Endodermal cell (in vitro differentiated cells): ENCODE measurements at places on chromosomes 1 and 21. TPM values are rescaled to one million over a fixed set of nuclear protein-coding genes. Genes with fewer than 3 reads are reported as not detected.

Gene ATP5PB
- 117 to 165 TPM (median 159 TPM) in 3 replicates for total RNA-seq

Gene PPIAL4G
- total RNA-seq: 0.09 TPM in 2 of 3 replicates, not detected in the other

Gene REN
- not detected in 3 replicates for total RNA-seq

Gene GFI1
- 0.24 and 0.27 TPM in 2 replicates for total RNA-seq

Gene SUSD4
- 0.53 to 0.99 TPM (median 0.58 TPM) in 3 replicates for total RNA-seq

Gene NID1
- 12.3 to 14.8 TPM (median 12.7 TPM) in 3 replicates for total RNA-seq

Gene LCE6A
- total RNA-seq: not detected in 3 replicates

Gene SLC22A15
- 14.1 and 15.6 TPM in 2 replicates for total RNA-seq

Gene AMY2B
- total RNA-seq: 2.1 to 3.7 TPM (median 3.1 TPM) in 3 replicates

Gene HMCN1
- total RNA-seq: 4.2 to 7.4 TPM (median 7.4 TPM) in 3 replicates

DNA sequence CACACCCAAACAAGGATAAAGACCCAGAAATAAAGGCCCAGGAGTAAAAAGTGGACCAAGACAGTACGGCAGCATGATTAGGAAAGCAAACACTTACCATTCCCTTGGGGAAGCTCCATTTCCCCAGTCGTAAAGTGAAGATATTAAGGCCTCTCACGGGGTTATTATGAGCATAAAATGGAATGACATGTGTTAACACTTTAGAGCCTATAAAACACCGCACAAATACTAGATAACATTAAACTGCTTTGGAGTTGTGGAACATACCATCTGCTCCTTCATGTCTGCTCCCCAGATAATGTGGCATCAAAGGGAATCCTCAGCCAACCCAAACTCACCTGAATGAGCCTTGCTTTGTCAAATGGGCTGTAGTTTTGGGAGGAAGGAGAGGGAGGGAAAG lies 8.9 kb upstream of the ITLN2 start:
- no peak overlapping the region for H3K27ac ChIP-seq
- no peaks in the 10 kb centered on the region for H3K4me1 ChIP-seq
- H3K27me3 ChIP-seq: no peaks in the 10 kb centered on the region

GRCh38 chr1:183892351-183892793 lies 87.5 kb downstream of the RGL1 start:
- H3K27ac ChIP-seq: no peak overlapping the region
- no peak for DNase-seq

GRCh38 chr1:31689854-31690253 lies 14.0 kb downstream of the COL16A1 start:
- H3K36me3 ChIP-seq: no peaks in the 10 kb centered on the region
- no peaks in the 10 kb centered on the region for H3K27me3 ChIP-seq
- H3K27ac ChIP-seq: no peak overlapping the region
- H3K4me1 ChIP-seq: no peaks in the 10 kb centered on the region
- no peak overlapping the region for H3K4me3 ChIP-seq

DNA sequence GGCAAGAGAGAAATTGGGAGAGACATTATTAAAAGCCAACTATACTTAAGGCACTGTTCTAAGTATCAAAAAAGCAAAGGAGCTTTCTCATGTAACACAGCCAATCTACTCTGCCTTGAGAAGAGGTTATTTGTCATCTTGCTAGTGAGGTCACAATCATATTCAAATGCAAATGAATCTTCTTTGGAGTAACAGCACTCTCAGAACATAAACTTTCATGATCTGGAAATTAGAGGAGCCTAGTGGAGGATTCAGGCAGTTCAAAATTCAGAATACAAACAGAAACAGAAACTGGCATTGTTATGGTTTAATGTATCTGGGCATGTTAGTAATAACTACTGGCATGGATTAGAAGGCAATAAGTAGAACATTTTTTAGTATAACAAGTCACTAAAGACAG lies 57.4 kb downstream of the ARID4B start:
- H3K36me3 ChIP-seq: no peaks in the 10 kb centered on the region
- no peaks in the 10 kb centered on the region for H3K4me1 ChIP-seq
- H3K27ac ChIP-seq: peak overlapping the region; percentile 71

DNA sequence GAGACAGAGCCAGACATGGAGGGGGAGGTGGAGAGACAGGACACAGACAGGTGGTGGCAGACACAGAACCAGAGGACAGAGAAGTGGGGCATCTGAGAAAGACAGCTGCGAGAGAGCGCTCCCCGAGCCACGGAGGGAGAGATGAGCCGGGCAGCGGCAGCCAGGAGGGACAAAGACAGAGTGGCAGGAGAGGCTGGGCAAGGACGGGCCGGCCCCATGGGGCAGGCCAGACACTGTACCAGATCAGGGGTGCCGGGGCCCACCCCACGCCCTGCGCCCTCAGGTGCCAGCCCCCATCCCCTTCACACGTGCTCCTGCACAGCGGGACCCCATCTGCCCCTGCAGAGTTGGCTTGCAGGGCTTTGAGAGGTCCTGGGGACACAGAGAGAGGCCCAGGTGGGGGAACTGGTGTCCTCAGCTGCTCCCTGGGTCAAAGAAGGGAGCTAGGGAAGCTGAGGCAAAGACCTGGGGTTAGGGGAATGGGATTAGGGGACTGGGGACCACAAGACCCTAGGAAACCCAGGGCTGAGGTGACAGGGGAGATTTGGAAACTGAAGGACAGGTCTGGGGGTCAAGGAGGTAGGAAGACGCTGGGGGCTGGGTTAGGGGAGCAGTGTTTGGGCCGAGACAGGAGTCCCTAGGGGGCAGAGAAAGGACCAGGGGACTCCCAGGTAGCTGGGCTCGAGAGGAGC lies 643 bp downstream of the FNDC5 start:
- H3K4me3 ChIP-seq: peak overlapping the region; percentile 35
- peaks cover 3% of the 10 kb centered on the region for H3K36me3 ChIP-seq
- DNase-seq: peak; percentile 61
- no peak overlapping the region for H3K27ac ChIP-seq

GRCh38 chr1:239056940-239057339 lies 329.4 kb upstream of the CHRM3 start:
- H3K4me1 ChIP-seq: peaks cover 3% of the 10 kb centered on the region
- peak; percentile 79 for DNase-seq
- no peaks in the 10 kb centered on the region for H3K36me3 ChIP-seq
- peak overlapping the region; percentile 6 for H3K4me3 ChIP-seq
- no peaks in the 10 kb centered on the region for H3K27me3 ChIP-seq

DNA sequence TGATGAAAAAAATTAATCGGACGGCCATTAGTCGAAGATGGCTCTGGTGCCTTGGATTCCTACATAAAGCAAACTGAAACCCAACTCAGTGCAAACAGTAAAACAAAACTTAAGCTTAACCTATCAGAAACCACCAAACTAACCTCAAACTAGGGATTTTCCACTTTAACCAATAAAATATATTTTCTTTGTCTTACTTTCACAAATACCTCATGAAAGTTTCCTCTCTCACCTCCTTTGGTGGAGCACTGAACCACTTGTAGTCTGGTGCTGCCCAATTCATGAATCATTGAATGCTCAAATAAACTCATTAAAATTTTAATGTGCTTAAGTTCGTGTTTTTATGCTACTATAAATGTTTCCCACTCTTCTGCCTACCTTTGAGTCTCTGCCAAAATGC lies 7.0 kb downstream of the ADORA3 start:
- H3K27me3 ChIP-seq: no peaks in the 10 kb centered on the region
- no peak overlapping the region for H3K27ac ChIP-seq
- H3K4me3 ChIP-seq: no peak overlapping the region

DNA sequence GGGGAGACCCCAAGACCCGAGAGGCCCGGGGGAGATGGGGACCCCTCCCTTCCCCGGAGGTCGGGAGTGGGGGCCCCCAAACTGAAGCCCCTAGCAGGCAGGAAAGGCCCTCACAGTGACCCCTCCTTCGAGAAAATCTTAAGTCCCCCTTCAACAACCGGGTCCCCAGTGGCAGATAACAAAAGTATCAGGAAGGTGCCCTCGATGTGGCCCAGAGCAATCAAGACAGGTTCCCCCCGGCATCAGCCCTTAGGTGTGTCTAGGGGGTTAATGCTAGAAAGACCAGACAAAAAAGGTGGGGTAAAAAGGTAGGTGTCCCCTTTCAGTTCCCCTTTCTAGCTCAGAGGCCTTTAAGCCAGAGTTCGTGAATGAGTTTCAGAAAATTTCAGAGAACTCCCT lies 282 bp upstream of the ECE1 start:
- no peaks in the 10 kb centered on the region for H3K36me3 ChIP-seq
- no peaks in the 10 kb centered on the region for H3K27me3 ChIP-seq
- H3K4me3 ChIP-seq: peak overlapping the region; percentile 78
- no peak for DNase-seq
- peaks cover 8% of the 10 kb centered on the region for H3K4me1 ChIP-seq

GRCh38 chr1:194071205-194071604 lies 884.8 kb upstream of the B3GALT2 start:
- no peak overlapping the region for H3K4me3 ChIP-seq
- no peaks in the 10 kb centered on the region for H3K27me3 ChIP-seq
- no peaks in the 10 kb centered on the region for H3K36me3 ChIP-seq
- no peaks in the 10 kb centered on the region for H3K4me1 ChIP-seq

DNA sequence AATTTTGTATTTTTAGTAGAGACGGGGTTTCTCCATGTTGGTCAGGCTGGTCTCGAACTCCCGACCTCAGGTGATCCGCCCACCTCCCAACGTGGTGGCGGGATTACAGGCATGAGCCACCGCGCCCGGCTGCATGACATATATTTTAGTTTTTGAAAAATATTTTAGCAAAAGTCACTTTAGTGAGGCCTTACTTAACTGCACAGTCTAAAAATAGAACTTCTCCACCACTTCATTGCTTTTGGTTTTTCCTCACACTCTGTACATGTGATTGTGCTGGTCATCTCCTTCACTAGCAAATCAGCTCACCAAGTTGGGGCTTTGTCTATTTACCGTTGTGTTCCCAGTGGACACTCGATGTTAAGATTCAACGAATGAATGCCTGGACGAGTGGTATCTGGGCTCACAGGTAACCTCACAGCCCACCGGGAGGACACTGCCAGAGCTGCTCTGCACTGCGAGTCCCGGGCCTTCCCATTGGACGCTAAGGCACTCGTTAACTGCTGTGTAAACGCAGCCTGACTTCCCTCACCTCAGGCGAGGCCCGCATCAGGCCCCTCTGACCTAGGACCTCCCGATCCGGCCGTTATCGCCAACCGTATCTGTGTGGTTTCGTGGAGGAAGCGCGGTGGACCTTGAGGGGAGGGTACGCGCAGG lies 14.0 kb upstream of the ZNF692 start:
- peak overlapping the region; percentile 99 for H3K4me3 ChIP-seq
- no peaks in the 10 kb centered on the region for H3K27me3 ChIP-seq
- no peaks in the 10 kb centered on the region for H3K36me3 ChIP-seq
- H3K4me1 ChIP-seq: no peaks in the 10 kb centered on the region
- DNase-seq: peak; percentile 93

- H3K27me3 ChIP-seq: peaks cover 18% of the 10 kb centered on the region
- H3K4me3 ChIP-seq: no peak overlapping the region
- H3K36me3 ChIP-seq: no peaks in the 10 kb centered on the region
- no peak overlapping the region for H3K27ac ChIP-seq
- peak; percentile 67 for DNase-seq
These were observed 3.7 kb upstream of the FOXO6 start for GRCh38 chr1:41357451-41358101.

GRCh38 chr1:233440951-233441401 lies 113.5 kb downstream of the MAP3K21 start:
- no peaks in the 10 kb centered on the region for H3K27me3 ChIP-seq
- no peaks in the 10 kb centered on the region for H3K36me3 ChIP-seq
- H3K27ac ChIP-seq: no peak overlapping the region
- peak; percentile 81 for DNase-seq

DNA sequence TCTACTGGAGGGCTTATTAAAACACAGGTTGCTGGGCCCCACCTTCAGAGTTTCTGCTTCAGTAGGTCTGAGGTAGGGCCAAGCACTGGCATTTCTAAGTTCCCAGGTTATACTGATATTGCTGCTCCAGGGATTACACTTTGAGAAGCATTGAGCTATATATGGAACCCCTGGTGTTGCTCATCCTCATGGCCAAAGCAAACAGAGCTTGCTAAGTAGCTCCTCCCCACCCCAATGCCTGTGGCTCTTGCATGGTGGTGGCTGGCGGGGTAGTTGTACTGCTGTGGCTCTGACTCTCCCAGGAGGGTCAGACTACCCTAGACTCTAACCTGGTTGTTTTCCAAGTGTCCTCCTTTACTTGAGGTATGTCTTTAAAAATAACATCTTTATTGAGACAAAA lies 143.6 kb downstream of the SPATA46 start:
- no peaks in the 10 kb centered on the region for H3K36me3 ChIP-seq
- H3K27me3 ChIP-seq: no peaks in the 10 kb centered on the region
- no peak overlapping the region for H3K27ac ChIP-seq
- DNase-seq: no peak

DNA sequence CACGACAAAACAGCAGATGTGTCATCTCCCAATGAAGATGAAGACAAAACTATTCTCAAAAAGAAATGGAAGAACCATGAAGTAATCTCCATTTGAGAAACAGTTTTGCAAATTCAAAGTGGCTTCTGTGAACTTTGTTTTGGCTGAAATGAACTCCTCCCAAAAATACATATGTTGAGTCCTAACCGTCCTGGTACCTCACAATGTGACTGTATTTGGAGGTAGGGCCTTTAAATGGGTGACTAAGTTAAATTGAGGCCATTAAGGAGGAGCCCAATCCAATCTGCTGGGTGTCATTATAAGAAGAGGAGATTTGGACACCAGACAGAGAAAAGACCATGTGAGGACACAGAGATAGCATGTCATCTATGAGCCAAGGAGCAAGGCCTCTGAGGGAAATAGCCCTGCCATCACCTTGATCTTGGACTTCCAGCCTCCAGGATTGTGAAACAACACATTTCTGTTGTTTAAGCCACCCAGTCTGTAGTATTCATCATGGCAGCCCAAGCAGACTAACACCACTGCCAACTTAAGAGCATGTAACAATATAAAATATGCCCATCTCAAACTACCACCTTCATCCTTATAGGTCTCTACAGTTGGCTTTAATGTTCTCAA lies 38.3 kb upstream of the KCNE1 start:
- peaks cover 7% of the 10 kb centered on the region for H3K4me1 ChIP-seq
- no peak overlapping the region for H3K4me3 ChIP-seq
- H3K27me3 ChIP-seq: no peaks in the 10 kb centered on the region

GRCh38 chr21:17526776-17527175 lies 13.9 kb downstream of the CXADR start:
- no peaks in the 10 kb centered on the region for H3K27me3 ChIP-seq
- H3K4me3 ChIP-seq: peak overlapping the region; percentile 59
- no peak overlapping the region for H3K27ac ChIP-seq
- H3K36me3 ChIP-seq: peaks cover 6% of the 10 kb centered on the region
- peaks cover 5% of the 10 kb centered on the region for H3K4me1 ChIP-seq
- no peak for DNase-seq

GRCh38 chr1:187153047-187153446 lies 324.3 kb downstream of the PLA2G4A start:
- DNase-seq: no peak
- H3K4me3 ChIP-seq: no peak overlapping the region
- no peaks in the 10 kb centered on the region for H3K4me1 ChIP-seq
- no peaks in the 10 kb centered on the region for H3K36me3 ChIP-seq

- H3K4me3 ChIP-seq: no peak overlapping the region
- H3K4me1 ChIP-seq: peaks cover 13% of the 10 kb centered on the region
- H3K27me3 ChIP-seq: no peaks in the 10 kb centered on the region
- H3K27ac ChIP-seq: no peak overlapping the region
These were observed 60.3 kb downstream of the SLX9 start for GRCh38 chr21:44999972-45000636.

GRCh38 chr1:87224201-87224600 lies 104.5 kb upstream of the LMO4 start:
- H3K4me3 ChIP-seq: no peak overlapping the region
- H3K4me1 ChIP-seq: no peaks in the 10 kb centered on the region
- no peaks in the 10 kb centered on the region for H3K27me3 ChIP-seq
- no peak for DNase-seq
- H3K36me3 ChIP-seq: no peaks in the 10 kb centered on the region
- H3K27ac ChIP-seq: no peak overlapping the region
